Breast epithelium (tissue), 4 donors: ENCODE measurements at places on chromosomes 1 and 21. TPM values are rescaled to one million over a fixed set of nuclear protein-coding genes. Genes with fewer than 3 reads are reported as not detected.

DNA sequence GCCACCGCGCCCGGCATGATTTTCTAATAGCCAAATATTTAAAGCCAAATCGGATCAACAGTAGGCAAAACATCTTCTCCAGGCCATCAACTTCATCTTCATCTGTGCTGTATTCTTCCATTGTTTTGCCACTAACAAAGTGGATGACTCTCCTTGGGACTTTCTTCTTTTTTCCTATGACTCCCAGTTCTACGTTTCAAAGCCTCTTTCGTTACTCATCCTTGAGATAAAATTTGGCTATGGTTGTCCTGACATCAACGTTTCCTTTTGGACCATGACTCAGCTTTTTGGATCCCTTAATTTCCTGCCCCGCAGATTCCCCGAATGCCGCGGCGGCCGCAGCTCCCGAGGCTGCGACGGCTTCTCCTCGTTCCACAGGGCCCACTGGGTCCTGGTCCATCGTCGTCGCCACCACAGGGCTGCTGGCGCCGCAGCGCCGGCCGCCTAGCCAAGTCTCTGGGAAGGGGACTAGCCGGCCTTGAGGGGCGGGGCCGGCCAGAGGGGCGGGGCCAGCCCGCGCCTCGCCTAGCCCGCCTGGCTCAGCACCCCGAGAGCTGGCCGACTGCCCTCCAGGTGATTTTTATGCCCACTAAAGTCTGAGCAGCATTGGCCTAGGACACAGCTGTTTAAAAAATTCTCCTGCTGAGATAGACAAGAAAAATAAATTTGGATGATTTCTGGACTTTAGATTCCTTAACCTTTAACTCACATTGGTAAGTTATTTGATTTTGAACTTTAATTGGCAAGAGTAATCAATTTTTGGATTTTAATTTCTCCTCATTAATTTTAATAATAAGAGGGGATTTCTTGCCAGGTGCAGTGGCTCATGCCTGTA lies 93.9 kb downstream of the ADCY10 start:
- peak overlapping the region; percentile 80 for H3K27ac ChIP-seq
- no peaks in the 10 kb centered on the region for H3K4me1 ChIP-seq
- no peaks in the 10 kb centered on the region for H3K36me3 ChIP-seq

DNA sequence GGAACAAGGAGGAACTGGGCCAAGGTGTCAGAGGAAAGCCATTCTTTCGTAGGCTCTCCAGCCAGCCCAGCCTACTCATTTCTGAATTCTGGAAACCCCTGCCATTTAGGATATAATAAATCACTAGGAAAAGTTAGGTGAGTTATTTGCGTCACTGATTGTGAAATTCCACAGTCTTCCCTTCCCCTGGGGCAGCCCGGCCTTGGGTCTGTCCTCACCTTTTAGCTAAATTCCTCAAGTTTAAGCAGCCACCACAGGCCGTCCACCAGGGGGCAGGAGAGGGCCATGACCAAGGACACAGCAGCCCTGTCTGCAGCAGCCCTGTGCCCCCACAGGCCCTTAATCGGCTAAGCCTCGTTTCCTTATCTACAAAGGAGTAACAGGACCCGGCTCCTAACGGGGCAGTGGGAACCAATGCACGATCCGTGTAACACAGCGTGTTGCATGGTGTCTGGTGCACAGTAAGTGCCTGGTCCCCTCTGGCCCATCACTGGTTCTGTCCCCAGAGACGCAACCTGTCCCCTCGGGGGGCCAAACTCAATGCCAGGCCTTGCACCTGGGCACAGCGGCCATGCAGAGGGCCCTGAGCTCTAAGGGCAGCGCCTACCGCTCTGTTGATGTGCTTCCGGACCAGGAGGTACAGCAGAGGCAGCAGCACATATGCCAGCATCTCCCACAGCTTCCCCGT lies 18.1 kb downstream of the GPR157 start:
- H3K36me3 ChIP-seq, result no peaks in the 10 kb centered on the region
- H3K4me1 ChIP-seq, result no peaks in the 10 kb centered on the region
- no peaks in the 10 kb centered on the region for H3K27me3 ChIP-seq
- peak; percentile 88 for DNase-seq
- no peak overlapping the region for H3K4me3 ChIP-seq

DNA sequence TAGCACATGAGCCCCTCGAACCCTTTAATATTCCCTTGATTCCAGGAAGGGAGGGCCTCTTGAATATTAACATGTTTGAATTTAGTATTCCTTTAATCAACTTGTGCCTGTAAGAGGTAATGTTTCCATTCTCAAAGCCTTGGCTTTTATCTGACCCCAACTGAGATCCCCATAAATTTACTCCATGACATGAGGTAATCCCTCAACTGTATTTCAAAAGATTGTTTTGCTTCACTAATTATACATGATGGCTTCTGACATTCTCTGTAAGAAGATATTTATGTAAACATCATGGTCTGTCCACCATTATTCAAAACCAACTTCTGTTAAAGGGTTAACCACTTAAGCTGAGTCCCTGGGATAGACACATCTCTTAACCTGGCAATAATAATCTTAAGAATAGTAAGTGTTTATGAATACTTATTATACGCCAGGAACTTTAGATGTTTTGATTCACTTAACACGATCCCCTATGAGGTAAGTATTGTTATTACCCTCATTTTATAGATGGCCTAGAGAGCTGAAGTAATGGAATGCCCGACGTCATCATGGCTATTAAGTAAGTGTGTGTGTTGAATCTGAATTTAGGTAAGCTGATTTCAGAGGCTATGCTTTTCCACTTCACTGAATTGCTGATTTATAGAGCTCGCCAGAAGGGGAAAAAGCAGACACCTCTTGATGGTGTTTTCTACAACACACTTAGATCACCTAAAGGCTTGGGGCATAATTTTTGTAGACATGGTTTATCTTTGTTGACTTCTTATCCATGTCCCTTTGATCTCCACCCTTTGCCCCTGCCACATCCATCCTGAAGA lies 11.1 kb downstream of the KRTAP19-1 start:
- H3K27ac ChIP-seq, result no peak overlapping the region
- no peaks in the 10 kb centered on the region for H3K36me3 ChIP-seq
- no peak overlapping the region for H3K4me3 ChIP-seq
- H3K27me3 ChIP-seq, result no peaks in the 10 kb centered on the region
- no peak for DNase-seq
- H3K4me1 ChIP-seq, result no peaks in the 10 kb centered on the region

GRCh38 chr1:32336591-32336932 lies 529 bp upstream of the MARCKSL1 start:
- peaks cover 17% of the 10 kb centered on the region for H3K4me1 ChIP-seq
- no peaks in the 10 kb centered on the region for H3K27me3 ChIP-seq
- peak overlapping the region; percentile 78 for H3K4me3 ChIP-seq

Gene KCNJ10
- 0.15 TPM for total RNA-seq

DNA sequence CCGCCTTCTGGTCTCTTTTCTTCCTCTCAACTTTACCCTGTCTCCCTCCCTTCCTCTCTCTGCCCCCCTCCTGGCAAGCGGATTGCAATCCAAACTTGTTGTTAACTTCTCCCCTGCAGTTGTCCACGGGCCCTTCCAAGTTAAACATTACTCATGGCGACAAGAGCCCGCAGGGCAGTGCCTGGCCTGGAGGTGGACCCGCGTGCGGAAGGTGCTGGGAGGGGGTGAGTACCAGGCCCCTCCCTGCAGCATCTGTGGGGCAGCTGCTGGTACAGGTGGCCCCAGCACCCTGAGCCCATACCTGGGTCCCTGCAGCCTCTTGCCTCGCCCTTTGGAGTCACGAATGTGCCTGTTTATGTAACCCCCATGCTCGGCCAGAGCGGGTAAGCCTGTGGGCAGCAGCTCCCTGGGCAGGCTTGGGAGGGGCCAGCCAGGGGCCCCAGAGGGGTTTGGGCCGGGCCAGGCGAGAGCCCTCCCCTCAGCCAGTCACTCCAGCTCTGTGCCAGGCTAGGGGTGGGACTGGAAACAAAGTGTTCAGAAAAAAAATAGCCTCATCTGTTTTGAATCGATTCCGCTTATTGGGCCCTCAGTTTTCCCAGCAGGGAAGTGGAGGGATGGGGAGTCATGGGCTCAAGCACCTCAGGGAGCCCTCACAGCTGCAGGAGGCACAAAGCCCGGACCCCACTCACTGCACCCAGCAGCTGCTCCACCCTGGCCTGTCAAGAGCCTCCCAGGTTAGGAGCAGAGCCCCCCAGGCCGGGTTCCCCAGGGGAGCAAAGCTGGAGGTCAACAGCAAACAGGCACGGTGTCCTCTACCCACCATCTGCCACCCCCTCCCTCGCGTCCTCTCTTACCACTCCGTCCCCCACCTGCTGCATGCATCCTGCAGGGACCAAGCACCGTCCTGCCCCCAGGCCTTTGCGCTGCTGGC lies 14.0 kb upstream of the FAAP20 start:
- H3K27me3 ChIP-seq, result no peaks in the 10 kb centered on the region
- peak overlapping the region; percentile 78 for H3K27ac ChIP-seq
- no peak for DNase-seq
- no peak overlapping the region for H3K4me3 ChIP-seq
- peaks cover 25% of the 10 kb centered on the region for H3K4me1 ChIP-seq
- no peaks in the 10 kb centered on the region for H3K36me3 ChIP-seq

DNA sequence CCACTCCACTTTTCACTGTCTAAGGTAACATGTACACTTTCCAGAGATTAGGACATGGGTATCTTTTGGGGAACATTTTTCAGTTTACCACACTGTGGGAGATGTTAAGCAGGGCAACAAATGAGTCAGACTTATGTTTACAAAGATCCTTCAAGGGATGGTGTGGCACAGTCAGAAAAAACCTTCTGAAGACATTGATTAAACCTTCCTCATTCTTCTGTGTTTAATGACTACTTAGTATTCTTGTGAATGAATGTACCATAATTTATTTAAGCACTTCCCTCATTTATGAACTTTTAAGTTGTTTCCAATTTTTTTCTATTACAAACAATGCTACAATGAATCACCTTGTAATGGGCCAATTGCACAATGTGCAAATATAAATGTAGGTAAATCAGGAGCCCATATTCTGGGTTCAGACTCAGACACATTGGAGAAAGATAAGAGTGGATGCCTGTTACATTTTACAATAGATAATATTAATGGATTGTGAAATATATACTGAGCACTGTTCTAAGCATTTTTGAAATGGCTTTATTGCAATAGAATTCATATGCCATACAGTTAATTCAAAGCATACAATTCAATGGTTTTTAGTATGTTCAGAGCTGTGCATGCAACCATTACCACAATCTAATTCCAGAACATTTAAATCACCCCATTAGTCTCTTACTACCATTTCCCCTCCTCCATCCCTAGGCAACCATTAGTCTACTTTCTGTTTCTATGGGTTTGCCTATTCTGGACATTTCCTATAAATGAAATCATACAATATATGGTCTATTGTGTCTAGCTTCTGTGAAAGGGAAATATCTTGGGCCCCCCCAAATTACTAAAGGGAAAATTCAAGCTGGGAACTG lies 1.9 kb upstream of the SFT2D2 start:
- no peaks in the 10 kb centered on the region for H3K27me3 ChIP-seq
- DNase-seq, result no peak
- no peak overlapping the region for H3K27ac ChIP-seq
- H3K36me3 ChIP-seq, result no peaks in the 10 kb centered on the region

Gene SLC5A9
- total RNA-seq, result 0.73 TPM

DNA sequence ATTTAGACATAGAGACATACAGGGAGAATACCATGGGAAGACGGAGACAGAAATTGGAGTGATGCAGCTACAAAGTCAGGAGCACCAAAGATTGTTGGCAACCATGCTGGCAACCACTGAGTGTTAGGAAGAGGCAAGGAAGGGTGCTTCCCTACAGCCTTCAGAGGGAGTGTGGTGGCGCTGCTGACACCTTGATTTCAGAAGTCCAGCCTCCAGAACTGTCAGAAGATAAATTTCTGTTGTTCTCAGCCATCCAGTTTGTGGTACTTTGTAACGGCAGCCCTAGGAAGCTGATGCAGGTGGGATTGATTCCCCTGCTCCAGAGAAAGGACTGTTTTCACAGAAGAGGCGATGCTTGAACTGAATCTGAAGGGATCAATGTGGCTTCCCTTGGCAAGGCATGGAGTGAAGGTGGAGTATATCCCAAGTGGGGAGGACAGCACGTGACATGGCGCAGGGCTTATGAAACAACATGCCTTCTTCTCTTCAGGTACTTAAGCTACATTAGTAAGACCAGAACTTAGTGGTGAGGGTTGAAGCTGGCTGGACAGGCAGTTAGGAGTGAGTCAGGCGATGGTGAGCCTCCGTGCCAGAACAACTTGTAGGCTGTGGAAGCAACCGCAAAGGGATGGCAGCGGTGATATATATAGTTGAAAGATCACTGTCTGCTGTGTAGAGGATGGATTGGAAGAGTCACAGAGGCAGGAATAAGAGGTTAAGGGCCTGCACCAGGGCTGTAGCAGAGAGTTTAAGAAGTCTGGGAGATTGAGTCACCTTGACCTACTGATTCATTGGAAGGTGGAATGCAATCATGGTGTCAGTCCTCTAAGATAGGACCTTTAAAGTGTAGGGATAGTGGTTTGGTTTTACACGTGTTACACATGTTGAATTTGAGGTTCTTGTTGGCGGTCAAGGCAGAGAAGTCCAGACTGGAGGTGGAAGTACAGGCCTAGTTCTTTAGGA lies 2.1 kb downstream of the LEPR start:
- DNase-seq, result no peak
- peak overlapping the region; percentile 93 for H3K27ac ChIP-seq
- H3K36me3 ChIP-seq, result peaks cover 4% of the 10 kb centered on the region
- H3K4me1 ChIP-seq, result no peaks in the 10 kb centered on the region
- H3K27me3 ChIP-seq, result no peaks in the 10 kb centered on the region
- peak overlapping the region; percentile 72 for H3K4me3 ChIP-seq

Gene PGLYRP4
- not detected for total RNA-seq

DNA sequence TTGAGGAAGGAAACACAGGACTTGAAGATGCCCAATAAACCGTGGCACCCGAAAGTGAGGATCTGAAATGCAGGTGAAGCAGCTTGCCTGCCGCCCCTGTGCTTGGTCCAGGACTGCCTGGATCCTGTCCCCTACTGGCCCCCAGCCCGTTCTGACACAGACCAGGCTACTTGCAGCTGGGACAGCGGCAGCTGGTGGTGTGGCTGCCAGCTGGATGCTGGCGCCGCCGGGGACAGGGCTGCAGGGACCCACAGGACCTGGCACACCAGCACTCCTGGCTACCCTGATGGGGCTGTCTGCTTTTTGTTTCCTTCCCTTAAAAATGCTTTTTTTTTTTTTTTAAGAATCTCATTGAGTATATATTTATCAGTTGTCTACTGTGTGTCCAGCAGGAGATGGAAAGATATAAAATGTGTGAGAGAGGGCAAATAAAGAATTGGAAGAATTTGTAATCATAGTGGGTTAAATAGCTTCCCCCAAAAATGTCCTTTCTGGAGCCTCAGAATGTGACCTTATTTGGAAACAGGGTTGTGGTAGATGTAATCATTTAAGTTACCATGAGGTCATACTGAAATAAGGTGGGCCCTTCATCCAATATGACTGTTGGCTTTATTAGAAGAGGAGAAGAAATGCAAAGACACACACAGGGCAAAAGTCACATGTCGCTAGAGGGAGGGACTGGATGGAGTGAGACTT lies 165.6 kb downstream of the DSCAM start:
- no peaks in the 10 kb centered on the region for H3K36me3 ChIP-seq
- no peak for DNase-seq
- H3K4me1 ChIP-seq, result no peaks in the 10 kb centered on the region
- no peak overlapping the region for H3K4me3 ChIP-seq
- H3K27me3 ChIP-seq, result no peaks in the 10 kb centered on the region

DNA sequence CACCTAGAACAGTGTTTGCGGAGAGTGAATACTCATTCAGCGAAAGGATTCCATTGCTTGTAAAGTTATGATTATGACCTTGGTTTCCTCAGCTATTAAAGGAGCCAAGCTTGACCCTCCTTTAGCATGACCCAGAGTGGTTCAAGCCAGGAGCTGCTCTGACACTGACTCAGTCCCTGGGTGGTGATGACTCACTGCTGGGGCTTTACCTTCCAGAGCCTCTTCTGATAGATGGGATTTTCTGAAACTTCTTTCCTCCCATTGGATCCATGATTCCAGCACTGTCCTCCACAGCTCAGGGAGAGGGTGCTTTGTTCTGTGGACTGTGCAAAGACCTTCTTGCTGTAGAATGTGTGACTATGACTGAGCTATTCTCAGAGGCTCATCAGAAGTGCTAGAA lies 77.4 kb downstream of the S1PR1 start:
- no peaks in the 10 kb centered on the region for H3K4me1 ChIP-seq
- H3K36me3 ChIP-seq, result no peaks in the 10 kb centered on the region
- DNase-seq, result no peak
